Substantia nigra (tissue), 51 donors: ENCODE measurements at places on chromosomes 1 and 21.

- DNase-seq, result no peak
Measured at GRCh38 chr1:167196166-167196565, 24.5 kb upstream of the POU2F1 start.

- no peak for DNase-seq
Measured at GRCh38 chr1:188937965-188938551, 1539.6 kb downstream of the BRINP3 start.

GRCh38 chr1:49045371-49045770 is 268.7 kb upstream of the BEND5 start:
- DNase-seq, result no peak

- no peak for DNase-seq
Measured at GRCh38 chr1:192878249-192878648, 69.4 kb downstream of the RGS2 start.

DNA sequence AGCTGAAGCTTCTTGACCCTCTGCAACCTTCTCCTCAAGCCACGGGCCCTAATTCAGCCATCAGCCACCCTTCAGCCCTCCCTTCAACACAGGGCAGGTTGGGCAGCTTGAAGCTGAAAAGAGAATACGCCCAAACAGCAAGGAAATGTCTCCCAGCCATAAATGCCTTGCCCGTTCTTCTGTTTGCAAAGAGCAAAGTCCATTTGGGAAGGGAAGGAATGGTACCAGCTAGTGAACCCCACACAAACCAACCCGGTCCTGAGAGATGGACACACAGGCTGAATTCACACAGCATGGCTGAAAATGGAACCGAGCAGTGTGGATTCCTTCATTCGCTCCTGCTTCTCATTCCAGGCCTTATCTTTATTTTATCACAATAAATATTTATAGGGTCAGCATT is 11.5 kb downstream of the PLEKHA6 start:
- DNase-seq, result no peak

GRCh38 chr1:89022167-89022959 is at the start of gene GBP3:
Gene GBP3 (minus strand): TSS chr1:89022866. CDS start chr1:89020721, 2,145 bp downstream.
- DNase-seq, result no peak

DNA sequence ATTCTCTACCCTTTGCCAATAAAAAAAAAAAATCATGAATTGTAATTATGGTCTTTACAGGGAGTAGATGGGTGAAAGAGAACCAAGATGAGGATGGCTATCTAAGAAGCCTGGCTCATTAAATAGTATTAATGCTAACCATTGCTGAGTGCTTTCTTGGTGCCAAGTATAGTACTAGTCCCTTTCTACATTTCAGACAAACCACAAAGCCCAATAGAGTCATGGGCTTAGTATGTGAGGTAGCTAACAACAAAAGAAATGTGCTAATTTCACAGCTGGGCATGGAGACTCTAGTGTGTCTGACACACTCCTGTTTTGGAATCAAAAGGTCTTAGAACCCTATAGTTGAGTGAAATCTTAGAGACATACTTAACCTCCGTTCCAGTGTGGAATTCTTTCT is 84.5 kb upstream of the ESRRG start:
- no peak for DNase-seq

- no peak for DNase-seq
Measured at GRCh38 chr1:204726478-204726877, 40.9 kb upstream of the LRRN2 start.

- DNase-seq, result no peak
Measured at GRCh38 chr1:208006258-208006920, 95.5 kb upstream of the CD34 start.

GRCh38 chr1:246214708-246215509 is 292.2 kb downstream of the SMYD3 start:
- DNase-seq, result no peak

GRCh38 chr1:244006961-244007360 is 44.1 kb upstream of the ZBTB18 start:
- DNase-seq, result no peak

- DNase-seq, result no peak
Measured at GRCh38 chr21:16216288-16216962, 486.6 kb downstream of the USP25 start.

- DNase-seq, result no peak
Measured at GRCh38 chr21:32131164-32131563, 147.7 kb downstream of the MIS18A start.

GRCh38 chr21:29639366-29640079 is 300.3 kb downstream of the GRIK1 start:
- no peak for DNase-seq

DNA sequence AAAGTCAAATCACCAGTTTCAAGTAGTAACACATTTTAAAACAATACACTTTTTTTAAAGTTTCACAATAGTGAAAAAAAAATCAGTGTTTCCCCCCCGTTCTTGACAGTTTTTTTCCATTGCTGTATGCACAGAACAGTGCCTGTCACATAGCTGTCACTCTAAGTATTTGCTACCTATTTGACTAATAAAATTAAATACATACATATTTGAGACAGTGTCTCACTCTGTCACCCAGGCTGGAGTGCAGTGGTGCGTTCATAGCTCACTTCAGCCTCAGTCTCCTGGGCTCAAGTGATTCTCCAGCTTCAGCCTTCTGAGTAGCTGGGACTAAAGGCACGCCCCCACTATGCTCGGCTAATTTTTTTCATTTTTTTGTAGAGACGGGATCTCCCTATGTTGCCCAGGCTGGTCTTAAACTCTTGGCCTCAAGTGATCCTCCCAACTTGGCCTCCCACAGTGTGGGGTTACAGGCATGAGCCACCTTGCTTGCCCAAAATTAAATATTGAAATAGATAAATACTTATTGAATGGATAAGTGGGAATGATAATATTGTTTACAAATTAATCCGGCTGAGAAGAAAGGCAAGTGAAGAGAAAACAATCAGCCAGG is 12.6 kb upstream of the RHBG start:
- DNase-seq, result no peak

- DNase-seq, result no peak
Measured at GRCh38 chr1:82931006-82931405, 1067.9 kb downstream of the TTLL7 start.

GRCh38 chr21:44093761-44094160 is 13.4 kb upstream of the PWP2 start:
- DNase-seq, result no peak

GRCh38 chr1:6330410-6330911 is 63.1 kb downstream of the ACOT7 start:
- peak; percentile 12 for DNase-seq

- no peak for DNase-seq
Measured at GRCh38 chr1:176884911-176885310, 279.6 kb downstream of the ASTN1 start.

GRCh38 chr1:149965440-149965839 is 28.8 kb upstream of the MTMR11 start:
- DNase-seq, result no peak

- DNase-seq, result no peak
Measured at GRCh38 chr21:45986316-45987051, 4.9 kb downstream of the COL6A1 start.
